ENCODE measurements at places on chromosomes 12 and 14. TPM values are rescaled to one million over a fixed set of nuclear protein-coding genes. Genes with fewer than 3 reads are reported as not detected.

DNA sequence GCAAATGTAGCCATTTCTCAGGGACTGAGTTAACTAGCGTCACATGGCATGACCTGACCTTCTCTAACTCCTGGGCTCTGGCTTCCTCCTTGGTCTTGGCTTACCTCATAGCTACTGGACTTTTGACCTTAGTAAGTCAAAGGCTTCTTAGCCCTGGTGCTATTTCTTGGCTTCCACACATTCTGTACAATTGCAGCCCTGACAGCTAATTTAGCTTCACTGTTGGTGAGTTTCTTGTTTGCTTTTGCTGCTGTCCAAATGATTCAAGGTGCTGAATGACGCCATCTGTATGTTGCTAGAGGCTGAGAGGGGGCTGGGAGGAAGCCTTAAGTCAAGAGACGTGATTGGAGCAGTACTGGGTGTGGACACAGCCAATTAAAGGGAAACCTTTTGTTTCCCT is 202.7 kb downstream of the PRKD1 start:
- no peak for DNase-seq

GRCh38 chr12:103799857-103800771 is 40.9 kb downstream of the NT5DC3 start:
- peak; percentile 52 for DNase-seq

DNA sequence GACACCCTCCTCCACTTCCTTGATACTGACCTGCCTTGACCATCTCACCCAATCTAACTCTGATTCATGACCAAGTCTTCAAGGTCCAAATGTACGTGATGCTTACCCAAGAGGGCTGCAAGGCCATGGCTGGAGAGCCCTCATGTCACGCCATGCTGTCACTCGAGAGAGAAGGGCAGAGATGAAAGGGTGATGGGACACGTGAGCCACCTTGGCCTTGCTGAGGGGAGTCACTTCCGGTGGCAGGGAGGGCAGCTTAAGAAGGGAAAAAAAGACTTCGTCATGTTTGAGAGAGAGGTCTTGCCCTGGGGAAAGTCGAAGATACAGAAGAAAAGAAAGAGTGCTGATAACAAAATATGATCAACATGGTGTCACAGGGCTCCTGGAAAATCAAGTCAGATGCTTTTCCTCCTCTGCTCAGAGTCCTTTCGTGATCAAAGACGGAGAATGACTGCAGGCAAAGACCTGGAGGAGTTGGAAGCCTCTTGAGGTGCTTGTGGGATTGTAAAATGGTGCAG is 3.3 kb upstream of the SCARB1 start:
- no peak for DNase-seq

Gene EFCAB11
- total RNA-seq = 6.3 TPM

Gene PYGL
- 31.0 TPM for total RNA-seq

GRCh38 chr12:108576660-108577234 is 14.4 kb downstream of the ISCU start:
- no peak for DNase-seq

GRCh38 chr12:107602446-107602845 is 83.2 kb upstream of the PWP1 start:
- DNase-seq = no peak

DNA sequence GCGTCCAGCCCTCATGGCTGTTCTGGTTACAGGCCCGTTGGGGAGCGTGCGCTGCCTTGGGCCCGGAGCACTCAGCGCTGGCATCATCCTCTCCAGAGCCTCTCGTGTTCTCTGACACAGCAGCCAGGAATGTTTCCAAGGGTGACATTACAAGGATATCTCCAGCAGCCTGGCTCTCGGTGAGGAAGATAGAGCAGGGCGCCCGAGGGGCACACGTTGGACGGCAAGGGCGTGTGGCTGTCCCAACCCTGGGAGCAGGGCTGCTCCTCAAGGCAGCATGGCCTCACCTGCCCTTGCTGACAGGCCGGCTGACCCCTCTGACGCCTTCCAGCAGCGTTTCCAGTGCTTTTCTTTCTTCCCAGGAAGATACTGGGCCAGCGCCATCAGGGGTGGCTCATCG is 14.4 kb downstream of the LRCOL1 start:
- peak; percentile 37 for DNase-seq

Gene AP4S1
- 4.0 TPM for total RNA-seq

- no peak for DNase-seq
These were observed 6.7 kb downstream of the RAB15 start for GRCh38 chr14:64965356-64966000.
